ENCODE measurements at places on chromosomes 6 and 20.

DNA sequence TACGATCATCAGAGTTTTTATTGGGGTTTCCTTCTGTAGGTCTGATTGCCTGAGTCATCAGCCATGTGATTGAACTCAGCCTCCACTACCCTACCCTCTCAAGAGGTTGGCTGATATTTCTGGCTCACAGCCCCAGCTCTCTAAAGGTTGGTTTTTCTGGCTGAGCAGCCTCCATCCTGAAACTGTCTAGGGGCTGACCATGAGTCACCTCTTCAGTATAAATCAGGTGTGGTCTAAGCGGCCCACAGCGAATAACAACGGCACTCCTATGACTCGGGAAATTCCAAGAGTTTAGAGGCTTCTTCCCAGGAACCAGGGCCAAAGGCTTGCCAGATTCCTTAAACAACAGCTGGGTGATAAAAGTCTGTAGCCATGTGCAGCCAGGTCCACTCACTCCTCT is 115.5 kb downstream of the SOD2 start:
- DNase-seq, result no peak

- DNase-seq, result no peak
Observed at GRCh38 chr6:13044390-13044789, 283.9 kb downstream of the TBC1D7 start.

DNA sequence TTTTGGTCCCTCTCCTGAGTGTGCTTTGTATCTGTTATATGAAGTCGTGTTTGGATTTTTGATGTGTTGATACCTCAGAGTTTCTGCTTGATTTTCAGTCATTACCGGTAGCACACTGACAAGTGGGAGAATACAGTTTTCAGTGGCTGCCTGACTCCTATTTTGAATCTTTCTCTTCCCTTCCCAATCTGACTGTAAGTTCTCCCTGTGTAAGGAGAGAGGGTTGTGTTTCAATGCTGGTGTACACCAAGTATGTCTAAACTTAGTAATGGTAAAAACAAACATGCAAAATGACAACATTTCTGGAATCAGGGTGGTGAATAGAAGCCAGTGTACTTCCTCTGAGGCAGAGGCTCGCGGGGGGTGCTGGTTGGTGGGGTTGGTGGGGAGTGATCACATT is 103.4 kb downstream of the HIVEP1 start:
- no peak for DNase-seq

GRCh38 chr20:23049201-23050075 is at the start of gene THBD:
THBD (minus strand) TSS chr20:23049672; CDS start chr20:23049504, 168 bp downstream.
- no peak for DNase-seq

- DNase-seq, result no peak
Observed at GRCh38 chr6:17226786-17227233, 54.4 kb upstream of the RBM24 start.

DNA sequence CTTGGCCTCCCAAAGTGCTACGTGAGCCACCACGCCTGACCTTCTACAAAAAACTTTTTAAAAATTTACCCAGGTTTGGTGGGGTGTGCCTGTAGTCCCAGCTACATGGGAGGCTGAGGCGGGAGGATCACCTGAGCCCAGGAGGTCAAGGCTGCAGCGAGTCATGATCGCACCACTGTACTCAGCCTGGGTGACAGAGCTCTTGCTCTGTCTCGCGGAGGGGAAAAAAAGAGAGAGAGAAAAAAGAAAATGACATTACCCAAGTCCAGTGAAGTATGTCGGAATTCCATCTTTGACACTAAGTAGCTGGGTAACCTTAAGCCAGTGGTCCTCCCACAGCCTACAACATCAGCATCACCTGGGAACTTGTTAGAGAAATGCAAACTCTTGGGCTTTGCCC is 18.8 kb upstream of the MAP1LC3A start:
- no peak for DNase-seq

GRCh38 chr6:51495096-51495495 is 592.3 kb downstream of the PKHD1 start:
- DNase-seq, result no peak

- no peak for DNase-seq
Observed at GRCh38 chr20:17229256-17229655, 2.4 kb downstream of the PCSK2 start.

GRCh38 chr6:38852215-38852614 is 137.1 kb downstream of the DNAH8 start:
- DNase-seq, result no peak

GRCh38 chr6:113565306-113565705 is 291.8 kb upstream of the MARCKS start:
- DNase-seq, result no peak

DNA sequence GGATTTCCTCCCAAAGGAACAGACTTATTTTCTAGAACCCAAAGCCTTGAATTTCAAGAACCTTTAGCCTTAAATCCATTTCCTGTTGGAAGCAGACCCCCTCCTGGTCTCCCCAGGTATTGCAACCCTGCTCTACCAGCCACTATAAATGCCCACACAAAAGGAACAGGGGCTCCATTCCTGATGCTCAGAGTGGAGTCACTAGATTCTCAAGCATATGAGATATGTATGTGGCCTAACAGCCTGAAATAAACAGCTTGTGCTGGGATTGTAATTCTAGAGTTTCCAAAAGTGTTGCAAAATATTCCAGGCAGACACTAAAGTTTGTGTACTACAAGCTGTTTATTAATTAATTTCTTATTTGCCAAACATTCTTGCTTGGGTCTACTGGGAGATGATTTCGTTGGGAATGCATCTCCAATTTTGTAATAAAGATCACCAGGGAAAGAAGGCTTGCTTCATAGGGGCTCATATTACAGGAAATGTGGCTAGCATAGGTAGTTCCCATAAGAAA is 44.8 kb downstream of the RIPOR3 start:
- no peak for DNase-seq

DNA sequence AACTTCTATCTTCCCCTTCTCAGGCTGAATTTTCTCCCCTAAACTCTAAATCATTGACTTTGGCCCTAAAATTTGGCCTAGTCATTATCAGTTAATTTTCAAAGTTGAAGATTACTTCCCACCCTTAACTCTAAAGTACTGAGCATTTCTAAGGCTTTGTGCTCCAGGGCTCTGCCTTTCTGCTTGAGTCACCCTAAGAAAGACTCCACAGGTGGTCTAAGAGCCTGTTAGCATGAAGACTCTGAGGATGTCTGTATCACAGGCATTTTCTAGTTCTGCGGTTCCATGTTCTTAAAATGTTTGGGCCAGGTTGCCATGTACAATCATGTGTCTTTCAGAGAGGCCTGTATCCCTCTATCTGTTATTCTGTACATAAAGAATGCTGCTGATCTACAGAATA is 808.1 kb upstream of the MANEA start:
- no peak for DNase-seq

GRCh38 chr6:39056681-39057080 is 8.1 kb downstream of the GLP1R start:
- no peak for DNase-seq

GRCh38 chr6:143734641-143735063 is 56.9 kb downstream of the PHACTR2 start:
- no peak for DNase-seq

DNA sequence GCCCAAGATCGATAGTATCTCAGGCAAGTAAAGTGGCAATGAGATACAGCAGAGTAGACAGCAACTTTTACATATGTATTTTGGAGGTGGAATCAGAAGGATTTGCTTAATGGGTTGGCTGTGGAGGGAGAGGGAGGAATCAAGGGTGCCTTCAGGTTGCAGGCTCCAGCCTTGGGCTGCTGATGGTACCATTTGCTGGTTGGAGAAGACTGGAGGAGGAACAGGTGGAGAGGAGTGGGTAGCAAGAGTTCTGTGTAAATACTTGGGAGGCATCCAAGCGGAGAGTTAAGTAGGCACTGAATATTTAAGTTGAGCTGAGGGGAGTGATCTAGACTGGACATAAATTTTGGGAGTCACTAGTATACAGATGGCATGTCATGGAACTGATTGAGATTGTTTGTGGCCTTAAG is 5.2 kb downstream of the BICRAL start:
- DNase-seq, result no peak

- DNase-seq, result no peak
Observed at GRCh38 chr6:25682324-25682723, 30.3 kb downstream of the SCGN start.

DNA sequence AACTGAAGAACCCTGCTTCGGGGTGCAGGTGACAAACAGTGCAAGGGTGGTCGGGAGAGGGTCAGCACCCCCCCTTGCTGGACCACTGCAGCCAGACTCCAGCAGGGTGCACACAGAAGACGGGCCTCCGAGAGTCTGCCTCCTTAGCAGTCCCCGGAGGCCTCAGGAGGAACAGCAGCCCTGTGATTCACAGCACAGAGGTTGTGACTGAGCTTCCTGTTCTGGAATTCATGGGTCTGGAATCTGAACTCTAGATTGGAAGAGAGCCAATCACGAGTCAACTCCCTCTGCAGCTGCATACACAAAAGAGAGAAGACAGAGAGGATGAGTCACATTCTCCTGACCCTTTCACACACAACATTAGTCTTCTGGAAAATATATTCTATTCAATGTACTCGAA is 249.0 kb upstream of the OPRM1 start:
- no peak for DNase-seq

DNA sequence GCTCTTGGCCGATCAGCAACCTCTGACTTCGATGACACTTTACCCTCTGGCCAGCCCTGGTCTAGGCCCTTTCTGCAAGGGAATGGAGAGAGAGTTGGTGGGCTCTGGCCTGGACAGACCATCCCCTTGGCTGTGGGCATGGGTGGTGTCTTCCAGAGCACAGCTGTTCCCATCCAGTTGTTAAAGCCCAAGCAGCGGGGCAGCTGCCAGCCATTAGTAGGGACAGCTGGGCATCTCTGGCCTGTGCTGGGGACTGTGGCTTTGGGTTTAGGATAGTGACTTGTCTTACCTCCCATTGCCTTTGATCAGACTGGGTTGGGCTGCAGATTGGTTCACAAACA is 2.8 kb downstream of the CDC25B start:
- no peak for DNase-seq

DNA sequence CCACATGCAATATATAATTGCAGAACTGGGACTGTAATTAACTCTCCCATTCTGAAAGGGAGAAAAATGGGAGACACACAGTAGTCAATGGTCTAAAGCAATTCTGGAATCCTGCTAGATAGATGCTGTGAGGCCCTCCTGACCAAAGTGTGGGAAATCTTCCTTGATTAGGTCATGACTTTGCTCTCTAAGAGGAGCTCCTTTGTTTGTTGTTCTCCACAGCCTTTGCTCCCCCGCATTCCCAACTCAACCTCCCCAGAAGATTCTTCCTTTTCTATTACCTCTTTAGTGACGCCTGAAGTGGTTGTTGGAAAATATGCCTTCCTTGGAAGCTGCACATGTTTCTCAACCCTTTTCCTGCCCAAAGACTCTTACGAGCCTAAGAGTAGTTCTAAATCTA is 28.8 kb upstream of the LIN28B start:
- DNase-seq, result no peak

- no peak for DNase-seq
Observed at GRCh38 chr6:111793711-111794111, 79.5 kb downstream of the FYN start.

DNA sequence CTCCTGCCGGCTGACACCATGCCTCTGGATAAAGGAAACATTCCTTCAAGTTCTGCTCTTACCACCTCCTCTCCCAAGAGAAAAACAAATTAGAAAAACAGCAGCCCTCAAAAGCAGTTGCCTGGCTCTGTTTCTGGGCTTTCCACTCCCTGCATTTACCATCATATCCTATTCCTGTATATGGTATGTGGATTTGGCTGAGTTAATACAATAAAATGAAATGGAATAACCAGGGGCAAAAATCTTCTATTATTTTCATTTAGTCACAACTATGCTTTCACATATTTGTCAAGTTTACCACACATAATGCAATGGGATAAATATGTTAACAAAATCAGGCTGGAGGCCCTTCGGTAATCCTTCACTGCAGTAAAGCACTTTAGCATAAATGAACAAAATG is 34.3 kb downstream of the COL12A1 start:
- no peak for DNase-seq

DNA sequence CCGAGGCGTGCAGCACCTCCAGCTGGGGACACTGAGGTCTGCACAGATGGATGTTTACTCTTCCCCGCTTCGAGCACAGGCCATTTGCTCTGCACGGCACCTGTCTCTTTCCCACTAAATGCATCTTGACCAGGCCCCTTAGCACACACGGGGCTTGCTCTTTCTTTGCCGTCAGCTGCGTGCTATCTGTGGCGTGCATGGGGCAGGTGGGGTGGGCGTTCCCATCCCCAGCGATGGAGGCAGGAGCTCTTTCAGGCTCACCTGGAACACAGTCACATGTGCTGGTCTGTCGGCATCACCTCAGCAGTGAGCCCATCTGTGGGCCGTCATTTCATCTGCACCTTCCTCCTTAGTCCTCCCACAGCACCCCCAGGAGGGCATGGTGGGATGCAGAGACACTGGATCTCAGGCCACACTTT is 35.1 kb downstream of the RBM38 start:
- DNase-seq, result no peak

- DNase-seq, result no peak
Observed at GRCh38 chr6:69704916-69705315, 91.9 kb downstream of the LMBRD1 start.

GRCh38 chr6:163626073-163626867 is 211.8 kb downstream of the QKI start:
- DNase-seq, result no peak

Measured in NCI-H1930 (cell line).